ENCODE measurements at places on chromosomes 12 and 14.

DNA sequence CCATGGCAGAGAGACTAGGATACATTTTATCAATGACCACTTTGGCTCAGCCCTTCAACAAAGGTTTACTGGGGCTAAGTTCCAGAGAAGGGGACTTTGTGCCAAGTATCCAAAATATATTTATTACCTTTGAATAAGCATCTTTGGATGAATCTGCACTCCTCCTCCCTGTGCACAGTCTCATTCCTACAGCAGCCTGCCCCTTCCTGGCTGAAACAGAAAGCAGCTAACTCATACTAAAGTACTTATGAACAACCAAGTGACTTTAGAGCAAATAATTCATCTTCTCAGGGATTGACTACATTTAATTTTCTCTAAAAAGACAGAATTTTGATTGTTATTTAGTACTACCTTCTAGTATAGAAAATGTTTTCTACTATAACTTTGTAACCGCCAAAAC, 47.8 kb upstream of the ETV6 start:
- no peak for DNase-seq

GRCh38 chr14:90510159-90510558, 113.3 kb downstream of the CALM1 start:
- DNase-seq = no peak

- no peak for DNase-seq
Measured at GRCh38 chr12:104662908-104663307, 206.2 kb downstream of the CHST11 start.

GRCh38 chr14:64220466-64220865, 73.7 kb downstream of the ESR2 start:
- DNase-seq = no peak

DNA sequence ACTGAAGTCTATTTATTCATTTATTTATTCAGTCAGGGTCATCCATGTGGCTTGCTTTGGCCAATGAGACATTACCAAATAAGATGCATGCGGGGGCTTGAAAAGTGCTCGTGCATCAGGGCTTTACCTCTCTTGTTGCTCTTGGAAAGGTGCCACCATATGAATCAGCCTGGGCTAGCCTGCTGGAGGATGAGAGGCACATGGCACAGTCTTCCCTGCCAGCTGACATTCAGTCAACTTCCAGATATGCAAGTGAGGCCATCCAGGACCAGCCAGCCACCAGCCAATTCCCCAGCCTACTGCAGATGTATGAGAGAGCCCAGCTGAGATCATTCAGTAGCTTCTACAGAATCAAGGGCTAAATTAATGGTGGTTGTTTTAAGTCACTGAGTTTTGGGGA, 105.2 kb upstream of the RPH3A start:
- DNase-seq = no peak

Measured in activated T-cell treated with anti-CD3 and anti-CD28 coated beads for 48 hours (primary cell).